ENCODE measurements at places on chromosomes 11 and 22.

DNA sequence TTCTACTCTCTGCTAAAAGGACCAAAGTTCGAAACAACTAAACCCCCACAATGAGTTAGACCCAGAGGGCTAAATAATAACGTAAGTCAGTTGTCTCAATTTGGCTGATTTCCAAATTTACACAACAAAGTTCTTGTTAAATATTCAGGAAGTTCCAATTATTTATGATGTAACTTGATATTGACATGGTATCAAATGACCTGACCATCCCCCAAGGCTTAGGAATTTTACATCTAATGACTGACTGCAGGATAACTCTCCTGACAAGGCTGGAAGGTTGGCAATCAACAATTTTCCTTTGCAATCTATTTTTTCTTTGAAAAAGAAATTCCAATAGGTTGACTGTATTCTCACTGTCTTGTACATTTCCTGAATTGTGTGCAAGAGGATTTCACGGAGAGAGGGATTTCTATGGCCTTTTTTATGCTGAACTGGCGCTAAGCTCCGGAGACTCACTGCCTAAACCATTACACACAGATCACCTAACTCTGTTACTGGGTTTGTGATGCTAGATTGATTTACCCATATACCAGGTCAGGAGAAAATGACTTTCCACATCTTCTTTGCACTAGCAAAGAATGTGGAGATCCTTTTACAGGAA, 9.6 kb upstream of the CDON start:
- no peak for DNase-seq

DNA sequence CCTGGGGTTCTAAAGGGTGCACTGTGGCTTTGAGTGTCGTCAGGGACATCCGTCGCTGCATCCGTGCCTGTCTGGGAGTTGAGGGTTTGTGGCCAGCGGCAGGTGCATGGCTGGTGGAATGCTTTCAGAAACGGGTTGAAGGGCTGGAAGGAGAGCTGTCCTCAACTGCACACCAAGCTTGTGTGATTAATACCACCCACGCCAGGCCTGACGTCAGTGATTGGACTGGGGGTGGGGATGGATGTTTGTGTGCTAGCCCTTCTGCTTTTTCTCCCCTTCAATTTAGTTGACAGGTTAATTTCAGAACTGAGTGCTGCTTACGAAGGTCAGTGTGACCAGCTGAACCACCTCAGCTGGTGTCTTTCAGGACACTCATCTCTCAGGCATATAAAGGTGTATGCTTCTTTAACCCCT, 3.2 kb upstream of the GAB2 start:
- peak; percentile 75 for DNase-seq

DNA sequence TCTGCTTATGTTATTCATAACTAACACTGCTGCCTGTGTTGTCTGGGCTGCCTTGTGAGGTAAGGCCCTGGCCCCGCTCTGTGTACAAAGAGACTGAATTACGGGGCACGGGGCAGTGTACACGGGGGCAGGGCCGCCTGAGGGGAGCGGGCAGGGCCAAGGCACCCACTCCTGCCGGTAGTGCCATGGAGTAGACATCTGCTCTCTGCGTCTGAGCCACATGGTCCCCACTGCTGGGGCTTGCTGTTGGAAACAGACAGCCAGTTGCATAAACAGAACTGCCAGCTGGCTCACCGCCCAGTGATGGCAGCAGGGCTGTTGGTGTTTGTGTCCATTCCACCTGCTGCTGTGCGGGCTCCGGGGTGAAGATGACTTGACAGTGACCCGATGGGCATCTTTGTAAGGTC, 19.8 kb downstream of the FAM118A start:
- no peak for DNase-seq

DNA sequence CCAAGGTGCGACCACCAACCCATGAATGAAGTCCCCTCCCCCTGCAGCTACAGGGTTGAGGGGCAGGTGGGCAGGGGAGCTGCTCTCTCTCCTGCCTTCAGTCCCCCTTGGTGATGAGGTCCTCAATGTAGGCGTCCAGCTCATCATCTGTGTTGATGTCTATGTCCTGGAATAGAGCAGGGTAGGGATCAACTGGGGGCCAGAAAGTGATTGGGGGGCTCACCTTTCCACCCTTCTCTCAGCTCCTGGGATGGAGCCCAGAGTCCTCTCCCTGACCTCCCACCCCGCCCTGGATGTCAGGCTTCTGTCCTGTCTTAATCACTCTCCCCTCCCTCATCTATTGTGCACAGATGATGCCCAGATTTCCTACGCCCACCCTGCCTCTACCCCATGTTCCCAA, 41.9 kb downstream of the MORC2 start:
- no peak for DNase-seq

GRCh38 chr11:33207408-33207985, 46.2 kb upstream of the CSTF3 start:
- DNase-seq: no peak

- DNase-seq: no peak
These were observed 356.3 kb downstream of the FAT3 start for GRCh38 chr11:92580908-92581307.

DNA sequence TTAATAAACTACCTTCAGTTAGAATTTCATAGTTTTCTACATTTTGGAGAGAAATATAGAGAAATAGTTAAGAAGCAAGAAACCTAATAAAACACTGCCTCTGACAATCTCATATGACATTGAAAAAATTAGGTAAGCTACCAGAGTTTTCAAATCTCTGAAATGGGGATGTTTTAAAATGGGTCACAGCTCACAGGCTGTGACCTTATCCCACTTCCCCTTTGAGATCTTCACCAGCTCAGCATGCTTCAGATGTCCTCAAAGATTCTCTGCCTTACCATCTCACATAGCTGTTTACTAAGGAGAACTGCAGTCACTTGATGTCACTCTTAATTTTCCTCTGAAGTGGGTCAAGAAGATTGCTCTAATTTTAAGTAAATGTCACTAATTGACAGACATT, 717.8 kb downstream of the JRKL start:
- no peak for DNase-seq

- peak; percentile 90 for DNase-seq
These were observed 109.8 kb downstream of the NAT10 start for GRCh38 chr11:34214961-34215805.

DNA sequence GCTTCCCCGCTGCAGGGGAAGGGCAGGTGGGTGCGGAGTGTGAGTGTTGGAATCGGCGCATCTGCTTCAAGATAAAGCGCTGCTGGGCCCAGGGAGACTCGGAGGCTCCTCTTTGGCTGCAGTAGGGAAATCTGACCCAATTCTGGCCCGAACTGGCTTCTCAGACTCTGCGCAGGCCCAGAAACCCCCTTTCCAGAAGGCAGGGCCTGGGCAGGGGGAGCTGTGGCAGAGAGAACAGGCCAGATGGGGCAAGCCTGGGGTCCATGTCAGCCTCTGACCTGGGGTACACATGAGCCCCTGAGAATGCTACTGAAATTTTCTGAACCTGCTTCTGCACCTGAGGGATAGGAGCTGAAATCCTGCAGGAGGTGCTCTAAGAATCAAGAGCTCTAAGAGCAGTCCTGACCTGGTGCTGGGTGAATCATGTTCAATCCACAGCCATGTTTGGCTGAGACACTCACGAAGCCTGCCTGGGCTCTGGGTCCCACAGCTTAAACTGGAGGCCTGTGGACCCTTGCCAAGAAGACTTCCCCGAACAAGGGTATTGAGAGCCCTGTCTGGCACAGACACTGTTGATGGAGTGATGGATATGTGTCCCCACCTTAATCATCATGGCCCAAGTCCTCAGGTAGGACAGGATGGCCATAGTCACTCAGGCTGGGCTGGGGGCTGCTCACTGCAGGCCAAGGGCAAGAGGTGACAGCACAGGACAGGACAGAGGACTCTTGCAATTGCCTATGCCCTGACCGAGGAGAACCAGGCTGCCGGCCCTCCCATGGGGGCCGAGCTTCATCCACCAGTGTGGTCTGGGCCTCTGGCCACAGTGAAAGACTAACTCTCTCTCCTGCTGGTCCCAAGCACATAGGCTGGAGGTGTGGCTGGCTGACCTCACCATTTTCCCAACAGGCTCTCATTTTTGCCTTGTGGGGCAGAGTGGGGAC, 6.9 kb downstream of the RAB3IL1 start:
- DNase-seq: no peak

- no peak for DNase-seq
These were observed 331.2 kb downstream of the METTL15 start for GRCh38 chr11:28439403-28439802.

- no peak for DNase-seq
These were observed 37.2 kb downstream of the GRIK4 start for GRCh38 chr11:120548682-120549209.

DNA sequence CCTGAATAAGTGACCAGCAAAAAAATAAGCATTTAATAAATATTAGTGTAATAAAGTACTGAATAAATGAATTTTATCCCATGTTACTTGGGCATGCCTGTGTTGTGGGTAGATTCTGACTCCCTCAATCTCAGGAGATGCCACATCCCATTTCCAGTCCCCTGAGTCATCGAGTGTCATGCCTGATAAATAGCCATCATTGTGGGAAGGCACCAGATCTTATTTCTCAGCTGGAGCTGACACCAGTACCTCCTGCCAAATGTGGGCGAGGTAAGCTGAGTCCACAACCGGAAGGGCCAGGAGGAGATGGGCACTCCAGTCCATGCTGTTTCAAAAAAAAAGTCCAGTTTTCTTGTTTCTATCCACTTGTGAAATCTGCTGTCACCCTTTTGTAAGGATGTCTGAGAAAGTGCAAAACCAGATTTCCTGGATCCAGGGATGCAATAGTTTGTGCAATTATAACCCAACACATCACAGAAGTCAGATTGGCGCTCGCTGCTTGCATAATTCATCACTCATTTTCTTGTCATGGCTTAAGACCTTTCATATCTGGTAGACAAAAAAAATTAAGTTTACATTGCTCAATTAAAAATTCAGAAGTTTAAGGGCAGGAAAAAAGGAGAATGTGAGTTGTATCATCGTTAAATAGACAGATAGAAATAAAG, 311.6 kb downstream of the MIAT start:
- no peak for DNase-seq

- no peak for DNase-seq
These were observed 26.5 kb downstream of the GRAMD4 start for GRCh38 chr22:46646531-46647215.

DNA sequence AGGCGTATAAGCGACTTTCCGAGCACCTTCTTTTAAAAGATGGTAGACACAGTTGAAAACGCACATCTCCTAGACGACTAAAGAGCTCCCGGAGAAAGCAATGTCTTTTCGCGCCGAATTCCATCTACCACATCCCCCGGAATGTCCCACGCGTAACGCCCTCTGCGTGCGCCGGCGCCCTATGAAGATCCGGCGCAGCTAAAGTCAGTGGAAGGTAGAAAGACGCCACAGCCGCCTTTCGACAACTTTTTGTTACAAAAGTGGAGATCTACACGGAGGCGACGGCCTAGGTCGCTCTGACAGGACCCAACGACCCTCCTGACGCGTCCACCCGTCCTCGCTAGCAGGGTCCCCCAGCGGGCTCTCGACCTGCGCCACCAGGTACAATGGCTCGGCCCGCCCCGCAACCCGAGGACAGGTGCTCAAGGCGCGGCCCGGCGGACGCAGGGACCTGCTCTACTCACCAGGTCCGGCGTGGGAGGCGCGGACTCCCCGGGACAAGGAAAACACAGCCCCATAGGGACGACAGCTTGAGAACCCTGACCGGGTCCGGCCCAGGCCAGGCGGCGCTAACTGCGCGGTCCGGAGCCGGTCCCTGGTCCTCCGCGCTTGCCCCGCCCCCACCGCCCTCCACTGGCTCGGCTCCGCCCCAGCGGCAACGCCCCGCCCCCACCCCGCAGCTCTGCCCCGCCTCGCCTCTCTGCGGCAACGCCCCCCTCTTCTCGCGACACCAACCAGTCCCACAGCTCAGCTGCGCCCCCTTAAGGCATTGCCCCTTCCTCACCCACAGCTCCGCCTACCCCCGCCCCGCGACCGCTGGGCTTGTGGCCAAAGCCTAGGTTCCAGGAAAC, at the start of gene SVIP:
Gene SVIP (minus strand): TSS at position 571 of the 851 bp plus-strand sequence. CDS start 53 bp downstream, at position 518.
- DNase-seq: peak; percentile 97

GRCh38 chr11:35141571-35141971, 2.6 kb downstream of the CD44 start:
- peak; percentile 78 for DNase-seq

DNA sequence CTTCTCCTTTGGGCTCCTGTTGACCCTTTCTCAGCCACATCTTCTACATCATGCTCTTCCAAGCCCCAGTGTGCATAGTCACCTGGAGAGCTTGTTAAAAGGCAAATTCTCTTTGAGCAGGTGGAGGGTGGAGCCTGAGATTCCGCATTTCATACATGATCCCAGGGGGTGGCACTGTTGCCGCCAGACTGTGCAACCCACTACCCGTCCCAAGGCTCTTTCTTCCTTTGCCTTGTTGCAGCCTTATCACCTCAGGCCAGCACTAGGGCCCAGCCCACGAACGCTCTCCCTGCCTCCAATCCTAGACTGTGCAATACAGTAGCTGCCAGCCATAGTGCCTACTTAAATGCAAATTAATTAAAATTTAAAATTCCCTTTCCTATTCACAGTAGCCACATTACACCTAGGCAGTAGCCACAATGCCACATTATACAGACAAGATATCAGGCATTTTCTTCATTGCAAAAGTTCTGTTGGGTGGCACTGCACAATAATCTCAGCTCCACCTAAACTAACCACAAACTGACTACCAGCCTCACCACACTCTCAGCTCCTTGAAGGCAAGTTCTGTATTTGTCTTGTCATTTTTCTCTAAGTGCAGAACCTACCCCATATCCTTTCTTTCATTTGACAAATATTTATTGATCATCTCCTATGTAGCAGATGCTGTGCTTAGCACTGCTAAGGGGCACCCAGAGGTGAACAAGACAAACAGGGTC, 4.6 kb upstream of the KCNJ5 start:
- DNase-seq: no peak

GRCh38 chr22:48366591-48366990, 1461.1 kb downstream of the BRD1 start:
- DNase-seq: no peak

- DNase-seq: no peak
These were observed 1.3 kb downstream of the ABTB2 start for GRCh38 chr11:34356576-34356912.

DNA sequence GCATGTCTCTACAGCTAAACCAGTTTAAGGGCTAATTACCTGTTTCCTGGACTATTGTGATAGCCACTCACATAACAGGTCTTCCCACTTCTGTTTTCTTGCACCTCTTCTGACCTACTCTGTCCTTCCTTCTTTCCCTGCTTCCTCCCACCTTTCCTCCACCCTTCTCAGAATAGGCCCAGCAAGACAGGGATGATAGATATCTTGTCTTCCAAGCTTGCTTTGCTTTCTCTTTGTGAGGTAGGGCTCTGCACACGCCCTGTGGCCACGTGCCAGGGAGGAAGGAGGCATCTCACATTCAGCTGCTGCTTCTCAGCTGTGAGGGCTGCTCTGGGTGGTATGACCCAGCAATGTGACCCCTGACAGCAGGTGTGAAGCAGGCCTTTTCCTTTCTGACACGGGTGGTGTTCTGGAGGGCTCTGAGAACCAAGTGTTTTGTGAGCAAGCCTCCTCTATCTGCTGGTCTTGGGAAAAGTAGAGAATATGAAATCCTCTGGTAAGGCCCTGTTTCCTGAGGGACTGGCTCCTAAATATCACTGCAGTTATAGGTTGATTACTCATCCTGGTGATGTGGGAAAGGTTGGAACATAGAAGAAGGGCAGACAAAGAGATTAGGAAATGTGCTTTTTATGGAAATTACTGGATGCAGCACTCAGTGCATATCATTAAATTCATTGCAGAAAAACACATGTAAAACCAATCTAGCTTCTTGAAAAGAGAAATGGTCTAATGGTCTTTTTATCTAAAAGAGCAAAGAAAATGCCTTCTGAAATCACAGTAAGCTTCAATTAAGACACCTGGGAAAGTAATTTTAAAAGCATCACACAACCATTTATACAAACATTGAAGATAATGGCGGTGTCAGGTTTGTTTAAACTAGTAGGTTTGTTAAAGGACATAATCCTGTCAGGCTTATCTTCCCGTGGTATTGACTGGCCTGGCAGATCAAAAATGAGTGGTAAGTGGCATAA, 8.5 kb downstream of the AMOTL1 start:
- no peak for DNase-seq
